ENCODE measurements at places on chromosomes 5 and 9.

GRCh38 chr5:14081791-14082190 lies 61.4 kb upstream of the TRIO start:
- DNase-seq, result no peak

DNA sequence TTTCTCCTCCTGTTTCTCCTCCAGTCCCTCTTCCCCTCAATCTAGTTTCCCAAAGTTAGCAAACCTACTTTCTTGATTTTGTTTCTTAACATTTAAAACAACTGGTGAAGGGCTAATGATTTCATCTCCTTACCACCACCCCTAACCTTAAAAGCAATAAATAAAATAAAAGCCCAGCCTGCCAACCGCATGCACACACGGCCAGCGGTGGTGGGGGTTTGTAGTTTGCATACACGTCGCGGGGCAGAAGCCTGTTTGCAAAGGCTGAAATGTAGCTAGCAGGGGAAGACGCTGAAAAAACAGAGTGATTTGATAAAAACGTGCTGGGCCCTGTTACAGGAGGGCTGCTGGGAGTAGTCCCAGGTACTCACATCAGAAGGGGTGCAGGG lies 1.9 kb upstream of the DMRT2 start:
- no peak for DNase-seq

- DNase-seq, result no peak
Measured at GRCh38 chr5:15702102-15702501, 202.1 kb downstream of the FBXL7 start.

DNA sequence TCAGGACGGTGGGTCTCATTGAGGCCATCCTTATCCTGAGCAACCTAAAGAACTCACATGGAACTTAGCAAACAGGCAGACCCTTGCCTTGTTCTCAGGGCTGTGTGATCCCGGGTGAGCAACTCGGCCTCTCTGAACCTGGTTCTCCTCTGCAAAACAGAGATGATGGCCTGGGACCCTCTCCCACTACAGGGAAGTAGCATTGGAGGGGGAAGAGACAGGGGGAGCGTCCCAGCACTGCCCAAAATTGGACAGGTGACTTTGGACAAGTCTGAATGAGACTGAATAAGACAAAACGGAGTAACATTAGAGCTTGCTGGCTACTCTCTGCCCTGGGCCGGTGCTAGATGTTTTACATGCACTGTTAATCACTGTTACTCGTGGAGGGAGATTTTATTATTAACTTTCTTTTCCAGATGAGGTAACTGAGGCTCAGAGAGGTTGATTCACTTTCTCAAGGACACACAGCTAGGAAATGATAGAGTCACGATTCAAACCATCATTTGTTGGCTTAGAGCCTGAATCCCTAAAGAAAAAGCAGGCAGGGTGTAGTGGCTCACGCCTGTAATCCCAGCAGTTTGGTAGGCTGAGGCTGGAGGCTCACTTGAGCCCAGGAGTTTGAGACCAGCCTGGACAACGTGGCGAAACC lies 136.4 kb downstream of the C9orf50 start:
- DNase-seq, result no peak

DNA sequence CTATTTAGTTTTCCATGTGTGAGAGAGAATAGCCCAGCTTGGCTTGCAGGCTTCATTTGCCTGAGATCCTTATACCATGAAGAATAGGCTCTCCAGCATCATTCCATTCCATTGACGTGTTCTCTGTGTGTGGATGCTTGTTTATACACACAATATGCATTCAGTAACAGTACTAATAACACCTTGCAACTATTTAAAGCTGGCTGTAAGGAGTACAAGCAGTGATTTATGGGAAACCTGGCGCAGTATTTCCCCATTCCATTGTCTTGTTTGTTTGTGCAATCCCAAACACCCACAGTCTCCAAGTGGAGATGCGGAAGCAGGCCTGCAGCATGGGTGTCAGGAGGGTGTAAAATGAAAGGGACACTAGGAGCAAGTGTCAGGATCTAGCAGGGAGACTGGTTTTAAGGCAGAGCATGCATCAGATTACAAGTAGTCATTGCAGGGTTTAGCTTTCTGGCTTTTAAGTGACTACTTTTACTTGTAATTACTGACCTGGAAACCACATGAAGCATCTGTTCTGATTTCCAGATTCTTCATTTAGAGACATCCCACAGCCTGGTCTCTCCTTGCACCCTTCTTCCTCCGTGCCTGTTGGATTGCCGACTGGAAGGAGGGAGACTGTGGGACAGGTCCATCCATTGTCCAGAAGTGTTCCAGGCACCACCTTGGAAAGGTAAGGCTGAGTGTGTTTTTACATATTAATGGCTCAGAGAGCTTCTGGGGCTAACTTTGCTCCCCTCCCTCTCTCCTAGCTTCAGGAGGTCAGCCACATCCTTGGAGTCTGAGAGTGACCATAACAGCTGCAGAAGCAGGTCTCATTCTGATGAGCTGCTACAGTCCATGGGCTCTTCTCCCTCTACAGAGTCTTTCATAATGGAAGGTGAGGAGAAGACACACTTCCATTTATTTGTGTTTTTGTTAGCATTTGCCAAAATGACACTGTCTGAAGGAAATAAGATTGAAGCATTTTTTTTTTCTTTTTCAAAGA lies 241.6 kb downstream of the ARHGEF28 start:
- DNase-seq, result no peak

GRCh38 chr5:168327019-168327421 lies 35.6 kb downstream of the WWC1 start:
- no peak for DNase-seq

Measured in stimulated activated CD4-positive, alpha-beta T cell treated with anti-CD3 and anti-CD28 coated beads, Interleukin-2, amount 100 ng/mL, for 4 hours (primary cell).